Stimulated activated CD4-positive, alpha-beta T cell treated with anti-CD3 and anti-CD28 coated beads, Interleukin-2, amount 100 ng/mL, for 24 hours (primary cell): ENCODE measurements at places on chromosomes 3 and 15.

DNA sequence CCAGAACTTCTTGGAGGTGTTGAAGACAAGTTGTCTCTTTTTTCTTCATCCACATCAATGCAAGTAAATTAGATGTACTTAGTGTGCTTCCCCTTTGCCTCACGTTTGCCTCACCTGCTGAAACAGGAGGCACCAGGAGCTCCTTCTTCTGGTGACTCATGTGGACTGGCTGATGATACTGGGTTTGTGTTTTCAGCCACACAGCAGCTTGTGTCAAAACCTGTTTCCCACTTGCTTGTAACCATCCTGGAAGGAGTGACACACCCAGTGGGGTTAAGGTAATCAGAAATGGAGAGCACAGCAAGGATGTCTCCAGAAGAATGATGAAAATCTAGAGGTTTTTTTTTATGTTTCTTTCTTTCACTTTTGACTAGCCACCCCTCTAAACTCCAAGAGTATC, 143.3 kb upstream of the RBMS3 start:
- DNase-seq, result no peak

DNA sequence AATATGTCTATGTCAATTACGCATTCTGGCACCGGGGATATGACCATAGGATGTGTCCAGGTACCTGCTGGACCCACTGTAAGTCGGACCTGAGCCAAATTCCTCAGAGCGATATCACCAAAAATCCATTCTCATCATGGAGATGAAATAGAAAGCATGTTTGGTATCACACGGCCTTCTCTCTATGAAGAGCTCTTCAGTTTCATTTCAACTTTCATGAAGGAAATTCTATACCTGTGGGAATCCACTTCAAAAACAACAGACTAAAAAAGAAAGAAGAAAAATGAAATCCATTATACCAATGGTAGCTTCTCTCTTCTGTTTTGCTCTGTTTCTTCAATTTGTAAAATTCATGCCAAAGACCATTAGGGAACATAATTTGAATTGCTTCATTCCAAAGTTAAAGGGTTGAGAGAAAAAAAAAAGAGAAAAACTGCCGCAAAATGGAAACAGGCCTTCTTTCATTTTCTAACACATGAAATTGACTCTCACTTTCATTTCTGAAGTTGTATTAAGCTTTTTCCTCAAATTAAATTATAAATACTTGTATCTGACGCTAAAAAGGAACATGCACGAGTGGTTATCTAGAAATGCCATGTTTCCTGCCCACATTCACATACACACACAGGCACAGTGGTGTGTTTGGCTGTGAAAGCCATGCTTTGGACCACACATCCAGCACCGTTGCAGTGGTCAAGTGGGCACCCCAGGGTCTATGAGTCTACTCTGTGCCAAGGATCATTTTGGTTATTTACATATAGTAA, 46.9 kb upstream of the DIPK2A start:
- no peak for DNase-seq

- no peak for DNase-seq
These were observed 81.7 kb downstream of the CD47 start for GRCh38 chr3:108008931-108009639.

DNA sequence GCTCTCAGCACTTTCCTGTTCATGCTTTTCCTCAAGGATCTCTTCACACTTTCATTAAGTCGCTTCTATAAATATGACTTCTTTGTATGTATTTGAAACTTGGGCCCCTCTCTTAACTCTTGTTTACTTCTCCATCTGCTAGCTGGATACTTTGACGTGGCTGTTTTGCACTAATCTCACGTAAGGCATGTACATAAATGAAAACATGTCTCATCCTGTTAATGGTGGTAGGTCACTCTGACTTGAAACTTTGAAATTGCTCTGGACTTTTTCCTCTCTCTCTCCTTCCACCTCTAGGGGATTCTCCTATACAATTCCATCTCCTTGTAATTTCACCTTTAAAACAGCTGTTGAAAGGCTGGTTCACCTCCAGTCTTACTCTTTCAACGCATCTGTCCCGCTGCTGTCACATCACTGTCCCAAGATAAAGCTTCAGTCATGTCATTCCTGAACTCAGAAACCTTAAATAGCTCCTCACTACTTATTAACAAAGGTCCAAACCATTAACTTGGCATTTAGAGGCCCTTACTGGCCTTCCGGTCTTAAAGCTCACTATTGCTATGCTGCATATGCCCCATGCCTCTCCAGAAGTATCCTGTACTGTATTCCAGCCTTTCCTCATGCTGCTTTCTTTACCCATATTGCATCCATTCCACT, 1.2 kb downstream of the BLOC1S6 start:
- DNase-seq, result no peak

GRCh38 chr3:133733226-133733625, 13.0 kb upstream of the TF start:
- DNase-seq, result no peak

DNA sequence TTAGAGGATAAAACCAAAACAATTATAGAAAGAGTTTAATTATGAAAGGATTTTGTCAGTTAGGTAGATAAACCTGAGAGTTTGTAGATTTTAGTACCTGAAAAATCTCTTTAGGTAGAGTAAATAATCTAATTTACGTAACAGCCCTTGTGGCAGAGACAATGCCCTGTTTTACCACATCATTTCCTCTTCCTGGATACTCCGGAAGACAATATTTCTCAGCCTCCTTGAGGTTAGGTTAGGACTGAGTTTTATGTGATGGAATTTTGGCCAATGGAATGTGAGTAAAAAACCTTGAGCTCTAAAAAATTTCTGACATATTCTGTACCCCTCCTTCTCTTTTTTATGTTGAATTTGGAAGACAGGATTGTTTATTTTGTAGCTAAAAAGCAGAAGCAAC, 50.7 kb upstream of the TPRG1 start:
- DNase-seq, result no peak
